ENCODE measurements at places on chromosomes 16 and 17.
A peak's percentile ranks its signal among the peaks of the same experiment; 100 is the strongest.

- no peak for DNase-seq
Observed at GRCh38 chr16:52095471-52095870, 451.5 kb downstream of the TOX3 start.

DNA sequence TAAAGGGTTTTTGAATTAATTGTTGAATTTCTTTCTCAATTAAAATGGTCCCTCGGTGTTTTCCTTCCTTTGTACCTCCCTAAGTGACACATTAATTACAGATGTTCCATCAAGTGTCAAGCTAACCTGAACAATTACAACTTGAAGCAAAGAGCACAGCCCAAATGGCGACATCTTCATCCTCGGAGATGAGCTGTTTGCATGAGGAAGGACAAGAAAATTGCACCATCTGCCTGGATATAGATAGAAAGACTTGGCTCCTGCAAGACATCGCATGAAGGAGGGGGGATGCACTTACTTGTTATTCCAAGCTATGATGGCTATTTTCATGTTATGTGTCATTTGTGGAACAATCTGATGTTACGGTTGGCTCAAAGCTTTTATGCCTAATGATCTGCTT is 86.4 kb upstream of the ZKSCAN2 start:
- no peak for DNase-seq

DNA sequence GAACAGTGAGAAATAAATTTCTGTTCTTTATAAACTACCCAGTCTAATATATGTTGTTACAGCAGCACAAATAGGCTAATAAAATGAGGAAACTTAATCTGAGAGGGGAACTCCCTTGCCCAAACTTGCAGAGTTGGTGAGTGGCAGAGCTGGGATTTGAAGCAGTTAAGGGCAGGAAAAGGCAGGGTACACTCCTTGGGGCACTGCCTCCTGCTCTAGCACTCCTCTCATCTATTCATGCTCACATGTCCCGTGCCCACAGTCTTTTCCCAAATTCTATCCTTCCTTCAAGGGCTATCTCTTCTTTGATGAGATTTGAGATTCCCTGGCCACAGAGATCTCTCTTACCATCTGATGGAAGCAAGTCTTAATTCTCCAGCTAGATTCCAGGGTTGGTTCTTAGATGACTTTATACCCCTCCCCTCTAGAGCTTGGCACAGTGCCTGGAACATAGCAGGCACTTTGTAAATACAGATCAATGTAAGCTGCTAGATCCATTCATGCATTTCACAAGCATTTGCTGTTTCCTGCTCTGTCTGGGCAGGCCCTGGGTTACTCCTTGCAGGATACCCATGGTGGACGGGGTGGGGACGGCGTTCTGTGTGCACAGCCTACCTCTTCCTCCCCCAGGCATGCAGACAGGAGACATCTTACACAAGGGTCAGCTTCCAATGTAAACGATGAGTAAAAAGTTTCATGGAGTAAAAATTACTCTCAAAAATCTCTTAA is 39.2 kb upstream of the ABCC12 start:
- DNase-seq = no peak

DNA sequence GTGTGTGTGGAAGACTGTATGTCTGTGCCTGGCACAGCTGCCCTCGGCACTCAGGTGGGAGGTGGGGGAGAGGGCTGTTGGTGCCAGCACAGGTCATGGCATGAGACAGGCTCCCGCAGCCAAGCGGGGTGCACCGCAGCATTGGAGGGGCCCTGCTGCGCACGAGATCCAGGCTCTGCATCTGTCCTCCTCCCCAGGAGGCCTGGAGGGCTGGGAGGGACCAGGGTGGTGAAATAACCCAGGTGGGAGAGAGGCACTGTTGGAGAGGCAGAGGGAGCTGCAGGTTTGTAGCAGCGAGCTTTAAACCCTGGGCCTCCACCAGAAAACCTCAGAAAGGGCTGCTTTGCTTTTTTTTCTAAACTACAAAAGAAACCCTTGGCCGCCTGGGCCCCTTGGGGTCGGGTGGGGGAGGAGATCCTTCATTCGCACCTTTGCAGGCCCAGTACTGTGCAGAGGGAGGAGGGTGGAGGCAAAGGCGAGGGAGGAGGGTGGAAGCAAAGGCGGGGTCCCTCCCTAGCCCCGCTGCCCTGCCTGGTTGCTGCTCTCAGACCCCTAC is 241.7 kb downstream of the SEC14L1 start:
- DNase-seq = no peak

- no peak for DNase-seq
Observed at GRCh38 chr17:65674246-65675045, 113.0 kb upstream of the AXIN2 start.

GRCh38 chr17:73639322-73639721 is 4.9 kb downstream of the SDK2 start:
- DNase-seq = no peak

DNA sequence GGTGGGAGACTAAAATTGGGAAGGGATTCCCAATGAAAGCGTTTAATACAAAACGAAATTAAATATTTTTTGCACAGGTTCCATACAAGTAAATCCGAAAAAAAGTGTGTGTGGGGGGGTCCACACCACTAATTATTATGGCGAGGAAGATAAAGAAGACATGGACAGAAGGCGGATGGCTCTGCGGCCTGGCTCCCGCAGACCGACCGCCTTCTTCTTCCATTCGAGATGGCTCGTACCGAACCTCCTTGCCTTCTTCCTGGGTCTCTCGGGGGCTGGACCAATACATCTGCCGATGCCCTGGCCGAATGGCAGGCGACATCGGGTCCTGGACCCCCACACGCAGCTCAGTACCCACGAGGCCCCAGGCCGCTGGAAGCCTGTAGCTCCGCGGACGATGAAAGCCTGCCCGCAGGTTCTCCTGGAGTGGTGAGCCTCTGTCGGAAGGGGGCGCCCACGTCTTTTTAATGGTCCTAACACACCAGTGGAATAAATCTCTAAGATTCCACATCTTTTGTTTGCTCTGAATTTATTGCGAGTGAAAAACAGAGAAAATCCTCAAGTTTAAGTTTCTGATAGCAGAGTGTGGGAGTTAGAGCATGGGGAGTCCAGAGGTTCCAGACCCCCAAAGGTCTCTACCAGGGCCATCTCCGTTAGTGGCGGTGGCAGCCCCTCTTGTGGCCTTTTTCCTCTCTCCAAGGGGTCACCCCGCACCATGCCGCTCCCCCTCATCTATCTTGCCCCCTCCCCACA is 1.4 kb downstream of the PRAC2 start:
- DNase-seq = peak; percentile 27

DNA sequence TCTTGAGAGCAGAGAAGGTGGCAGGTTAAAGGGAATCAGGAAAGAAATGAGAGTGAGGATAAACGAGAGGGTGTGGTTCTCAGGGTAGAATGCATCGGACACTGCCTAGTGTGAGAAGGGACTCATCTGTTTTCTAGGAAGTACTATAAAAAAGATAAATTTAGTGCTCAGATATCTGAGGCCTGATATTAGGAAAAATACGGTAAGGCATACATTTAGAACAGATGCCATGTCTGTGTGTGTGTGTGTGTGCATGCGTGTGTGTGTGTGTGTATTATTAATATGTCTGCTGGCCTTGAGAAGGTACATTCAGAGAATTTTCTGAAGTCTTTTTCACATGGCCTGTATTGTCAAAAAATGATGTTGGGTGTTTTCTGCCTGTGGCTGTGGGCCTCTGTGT is 414.8 kb downstream of the MAF start:
- no peak for DNase-seq

DNA sequence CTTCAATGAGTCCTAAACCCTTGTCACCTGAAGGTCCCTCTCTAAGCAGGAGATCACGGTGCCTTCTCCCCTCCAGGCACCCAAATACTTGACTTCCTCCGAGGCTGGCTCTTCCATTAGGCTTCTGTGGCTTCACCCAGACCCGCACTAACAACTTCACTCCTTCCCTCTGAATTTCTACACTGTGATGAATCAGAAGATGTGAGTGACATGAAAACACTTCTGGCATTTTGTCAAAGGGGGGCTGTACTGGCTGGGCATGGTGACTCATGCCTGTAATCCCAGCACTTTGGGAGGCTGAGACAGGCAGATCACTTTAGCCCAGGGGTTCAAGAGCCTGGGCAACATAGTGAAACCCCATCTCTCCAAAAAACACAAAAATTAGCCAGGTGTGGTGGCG is 72.6 kb upstream of the CNEP1R1 start:
- DNase-seq = no peak
